ENCODE measurements at places on chromosomes 2 and 18.
A peak's percentile ranks its signal among the peaks of the same experiment; 100 is the strongest.

DNA sequence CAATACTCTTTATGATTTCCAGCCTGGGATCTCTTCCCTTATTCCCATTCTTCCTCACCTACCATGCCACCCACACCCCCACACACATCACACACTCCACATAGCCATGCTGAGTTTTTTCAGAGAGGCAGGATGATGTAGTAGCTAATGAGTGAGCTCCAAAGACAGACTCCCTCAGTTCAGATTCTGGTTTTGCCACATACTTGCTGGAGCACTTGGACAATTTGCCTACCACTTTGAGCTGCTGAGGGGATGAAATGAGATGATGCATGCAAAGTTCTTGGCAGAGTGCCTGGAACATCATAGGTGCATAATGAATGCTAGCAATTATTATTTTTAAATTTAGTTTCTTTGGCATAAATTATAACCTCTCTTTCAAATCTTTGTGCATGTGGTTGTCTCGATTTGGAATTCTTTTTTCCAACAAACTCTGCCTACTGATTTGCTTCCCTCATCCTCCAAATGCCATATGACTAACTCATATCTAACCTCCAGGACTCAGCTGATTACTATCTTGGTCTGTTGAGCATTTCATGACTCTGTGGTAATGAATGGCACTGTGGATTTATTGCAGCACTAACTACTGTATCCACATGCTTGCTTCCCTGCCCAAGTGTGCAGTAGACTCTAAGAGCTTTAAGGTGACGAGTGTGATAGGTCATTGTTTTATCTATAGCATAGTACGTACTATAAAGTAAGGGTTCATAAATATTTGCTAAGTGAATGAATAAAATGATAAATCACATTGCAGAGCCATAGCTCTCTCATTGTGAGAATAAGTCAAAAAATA is 99.1 kb downstream of the TACR1 start:
- no peak for DNase-seq

GRCh38 chr2:42297322-42297936 is 63.6 kb downstream of the COX7A2L start:
- no peak for DNase-seq

DNA sequence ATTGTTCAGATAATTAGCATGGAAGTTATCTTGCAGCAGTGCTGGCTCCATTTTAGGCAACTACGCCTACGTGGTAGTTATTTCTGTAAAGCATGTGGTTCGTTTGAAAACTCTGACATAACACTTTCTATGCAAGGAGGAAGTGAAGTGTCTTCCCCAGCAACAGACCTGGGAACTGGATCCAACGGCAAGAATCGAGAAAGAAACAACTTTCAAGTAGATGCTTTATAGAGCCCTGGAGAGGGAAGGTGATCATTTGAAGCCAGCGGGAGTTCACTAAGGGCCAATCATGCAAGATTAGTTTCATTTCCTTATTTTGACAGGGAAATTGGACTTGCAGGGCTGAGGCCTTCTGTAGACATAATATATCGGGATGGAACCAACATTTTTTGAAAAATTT is 218.3 kb downstream of the ACKR3 start:
- peak; percentile 8 for DNase-seq

- DNase-seq = no peak
Observed at GRCh38 chr2:236626391-236627150, 56.9 kb downstream of the ACKR3 start.

DNA sequence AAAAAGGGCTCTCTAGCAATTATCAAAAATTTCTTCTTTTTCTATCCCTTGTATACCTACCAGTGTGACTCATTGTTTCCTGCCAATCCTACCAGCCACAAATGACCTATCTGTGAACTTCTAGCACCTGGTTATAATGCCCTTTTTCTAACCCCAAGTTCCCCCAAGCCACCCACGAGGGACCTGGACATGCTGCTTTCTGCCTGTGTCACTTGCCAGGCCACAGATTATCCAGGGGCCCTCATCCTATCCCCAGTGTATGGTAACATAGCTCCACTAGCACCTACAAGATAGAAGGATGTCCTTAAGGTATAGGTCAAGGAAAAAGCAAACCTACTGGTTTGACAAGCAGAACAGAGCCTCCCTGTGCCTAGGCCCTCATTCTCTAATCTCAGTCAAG is 26.8 kb downstream of the AAK1 start:
- DNase-seq = peak; percentile 58

GRCh38 chr2:150043172-150043500 is 444.3 kb downstream of the RND3 start:
- DNase-seq = no peak

- no peak for DNase-seq
Observed at GRCh38 chr18:51236225-51236624, 38.7 kb upstream of the MEX3C start.

DNA sequence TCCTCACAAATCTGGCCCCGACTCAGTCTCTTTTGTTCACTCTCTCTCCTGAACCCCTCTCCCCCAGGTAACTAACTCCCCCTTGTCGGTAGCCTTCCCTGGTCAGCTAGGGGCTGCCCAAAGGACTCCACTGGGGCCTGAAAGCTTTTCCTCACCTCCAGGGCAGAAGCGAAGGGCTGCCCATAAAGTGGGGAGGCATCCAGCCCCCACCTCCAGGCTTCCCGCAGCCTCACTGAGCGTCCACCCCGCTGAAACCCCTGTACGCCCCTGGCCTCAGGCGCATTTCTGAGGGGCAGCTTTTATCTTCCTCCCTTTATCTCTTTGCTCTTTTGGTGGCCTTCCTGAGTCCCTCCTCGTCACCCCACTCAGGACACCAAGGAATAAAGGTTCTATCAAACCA is 249.3 kb downstream of the CYP26B1 start:
- DNase-seq = no peak

- peak; percentile 32 for DNase-seq
Observed at GRCh38 chr2:33620-34019, 12.7 kb downstream of the FAM110C start.

GRCh38 chr2:173644146-173644545 is 289.5 kb downstream of the CDCA7 start:
- DNase-seq = no peak

DNA sequence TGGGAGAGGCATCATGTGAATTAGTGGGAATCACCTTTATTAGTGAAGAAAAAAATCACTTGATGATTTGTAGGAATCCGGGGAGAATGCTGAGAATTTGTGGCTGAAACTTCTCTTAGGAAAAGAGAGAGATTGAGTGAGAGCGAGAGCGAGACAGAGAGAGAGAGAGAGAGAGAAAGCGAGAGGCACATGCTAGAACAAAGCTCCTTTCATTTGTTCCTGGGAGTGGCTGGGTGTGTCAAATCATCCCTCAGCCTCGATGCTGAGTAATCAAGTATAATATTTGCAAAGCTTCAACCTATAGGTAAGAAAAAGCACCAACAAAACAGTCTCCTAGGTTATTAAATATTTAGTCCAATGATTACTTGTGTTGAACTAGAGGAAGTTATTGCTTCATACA is 4.4 kb upstream of the SERPINB5 start:
- no peak for DNase-seq

- no peak for DNase-seq
Observed at GRCh38 chr2:147789287-147789686, 55.5 kb upstream of the ACVR2A start.

GRCh38 chr2:28404086-28404485 is 11.4 kb downstream of the FOSL2 start:
- DNase-seq = no peak

GRCh38 chr2:117086174-117086942 is 728.1 kb upstream of the DDX18 start:
- DNase-seq = no peak

- DNase-seq = no peak
Observed at GRCh38 chr2:20678780-20679179, 11.8 kb downstream of the GDF7 start.

DNA sequence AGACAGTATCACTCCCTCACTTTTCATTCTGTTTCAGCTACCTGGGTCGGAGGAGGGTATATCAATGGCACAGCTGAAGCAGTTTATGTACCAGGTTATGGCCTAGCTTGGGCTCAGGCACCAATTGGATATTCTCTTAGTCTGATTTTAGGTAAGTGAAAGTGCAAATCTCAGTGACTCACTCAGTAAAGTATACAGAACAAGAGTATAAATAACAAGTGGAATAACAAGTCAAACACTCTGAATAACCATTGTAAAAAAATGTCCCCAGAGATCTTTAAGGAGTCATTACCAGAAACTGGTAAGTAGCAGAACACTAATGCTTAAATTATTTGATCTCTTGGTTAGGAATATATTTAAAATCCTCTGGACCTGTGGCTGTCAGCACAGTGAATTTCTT is 5.7 kb downstream of the SLC5A7 start:
- DNase-seq = no peak
